ENCODE measurements at places on chromosomes 1 and 21. TPM values are rescaled to one million over a fixed set of nuclear protein-coding genes. Genes with fewer than 3 reads are reported as not detected.

- H3K4me3 ChIP-seq = no peak overlapping the region
- H3K27ac ChIP-seq = peak overlapping the region; percentile 48
- H3K4me1 ChIP-seq = peaks cover 51% of the 10 kb centered on the region
Measured at GRCh38 chr1:85325920-85326319, 49.5 kb upstream of the BCL10 start.

- no peaks in the 10 kb centered on the region for H3K27me3 ChIP-seq
- no peaks in the 10 kb centered on the region for H3K4me1 ChIP-seq
- no peaks in the 10 kb centered on the region for H3K36me3 ChIP-seq
- peak within 1 kb of the TSS; percentile 84 for H3K27ac ChIP-seq
Measured at GRCh38 chr21:33479679-33480480, at the start of gene TMEM50B. Gene TMEM50B (minus strand): TSS chr21:33479974. CDS start chr21:33468885, 11,089 bp downstream.

GRCh38 chr1:239550178-239550577 lies 163.8 kb downstream of the CHRM3 start:
- no peaks in the 10 kb centered on the region for H3K4me1 ChIP-seq
- DNase-seq = no peak

DNA sequence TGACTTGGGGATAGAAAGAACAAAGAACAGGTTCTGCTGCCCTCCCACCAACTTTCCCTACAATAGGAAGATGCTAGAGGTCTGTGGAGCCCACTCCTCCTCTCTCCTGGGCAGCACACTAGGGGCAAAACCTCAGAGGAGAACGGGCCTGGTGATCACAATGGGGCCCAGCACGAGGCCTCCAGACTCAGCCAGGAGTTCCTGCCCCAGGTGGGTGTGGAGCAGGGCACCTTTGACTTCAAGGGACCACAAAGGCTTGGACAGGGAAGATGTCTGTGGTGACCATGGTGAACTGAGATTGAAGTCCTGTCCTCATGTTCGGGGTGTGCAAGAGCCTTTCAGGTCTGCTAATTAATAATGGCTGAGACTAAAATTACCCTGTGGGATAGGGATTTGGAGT lies 88.8 kb downstream of the LAMC2 start:
- H3K27ac ChIP-seq = no peak overlapping the region
- H3K36me3 ChIP-seq = no peaks in the 10 kb centered on the region
- no peak for DNase-seq
- H3K4me3 ChIP-seq = no peak overlapping the region
- H3K27me3 ChIP-seq = no peaks in the 10 kb centered on the region

DNA sequence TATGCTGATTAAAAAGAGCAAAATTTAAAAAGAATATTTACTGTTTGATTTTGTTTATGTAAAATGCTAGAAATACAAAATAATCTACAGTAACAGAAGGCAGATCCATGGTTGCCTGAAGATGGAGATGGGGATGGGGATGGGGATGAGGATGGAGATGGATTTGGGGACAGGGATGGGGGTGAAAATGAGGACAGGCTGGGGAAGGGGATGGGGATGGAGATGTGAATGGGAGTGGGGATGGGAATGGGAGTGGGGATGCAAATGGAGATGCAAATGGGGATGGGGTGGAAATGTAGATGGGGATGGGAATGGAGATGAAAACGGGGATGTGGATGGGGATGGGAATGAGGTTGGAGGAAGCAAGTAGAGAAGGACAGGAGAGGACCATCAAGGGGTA lies 252.2 kb downstream of the PLPP3 start:
- no peaks in the 10 kb centered on the region for H3K36me3 ChIP-seq
- H3K4me3 ChIP-seq = no peak overlapping the region
- H3K4me1 ChIP-seq = no peaks in the 10 kb centered on the region
- no peaks in the 10 kb centered on the region for H3K27me3 ChIP-seq

DNA sequence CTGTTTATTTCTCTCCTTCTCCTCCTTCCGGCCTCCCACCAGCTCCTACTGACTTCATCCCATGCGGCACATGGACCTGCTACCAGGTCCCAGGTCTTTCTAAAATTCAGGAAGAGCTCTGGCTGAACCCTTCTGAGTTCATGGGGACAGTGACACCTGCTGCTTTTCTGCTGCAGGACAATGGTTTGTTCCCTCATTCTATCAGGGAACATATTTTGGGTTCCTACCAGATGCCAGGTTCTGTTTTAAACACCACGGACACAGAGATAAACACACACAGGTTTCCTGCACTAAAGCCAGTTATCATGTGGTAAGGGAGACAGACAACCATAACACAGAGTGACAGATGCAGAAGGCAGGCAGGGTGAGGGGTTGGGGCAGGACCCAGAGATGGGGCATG lies 114.0 kb upstream of the RAB4A start:
- H3K4me3 ChIP-seq = no peak overlapping the region
- peak; percentile 0 for DNase-seq
- no peak overlapping the region for H3K27ac ChIP-seq

DNA sequence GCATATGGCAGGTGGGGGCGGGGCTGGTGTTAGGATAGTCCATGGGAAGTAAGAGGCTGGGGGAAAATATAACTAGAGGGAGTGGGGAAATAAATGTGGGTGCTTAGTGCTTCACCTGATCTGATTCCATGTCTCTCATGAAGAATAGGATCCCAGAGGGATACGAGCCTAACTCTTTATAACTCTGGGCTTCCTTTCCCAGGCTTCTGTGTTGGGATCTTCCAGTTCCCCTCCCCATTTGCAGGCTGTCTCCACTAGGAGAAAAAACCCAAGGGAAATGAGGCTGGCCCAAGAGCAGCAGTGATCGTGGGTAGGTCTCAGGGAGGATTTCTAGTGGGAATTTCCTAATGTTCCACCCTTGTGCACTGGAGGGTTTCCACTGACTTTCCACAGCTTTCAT lies 1.6 kb downstream of the KCNJ9 start:
- no peaks in the 10 kb centered on the region for H3K4me1 ChIP-seq
- H3K27ac ChIP-seq = no peak overlapping the region
- H3K36me3 ChIP-seq = no peaks in the 10 kb centered on the region
- peaks cover 33% of the 10 kb centered on the region for H3K27me3 ChIP-seq
- H3K4me3 ChIP-seq = no peak overlapping the region

GRCh38 chr1:154157520-154158306 lies 2.8 kb upstream of the NUP210L start:
- no peak for DNase-seq
- H3K36me3 ChIP-seq = peaks cover 27% of the 10 kb centered on the region
- peak overlapping the region; percentile 41 for H3K27ac ChIP-seq
- H3K4me1 ChIP-seq = peaks cover 21% of the 10 kb centered on the region

GRCh38 chr1:224544346-224545110 lies 71.6 kb upstream of the CNIH3 start:
- no peak overlapping the region for H3K27ac ChIP-seq
- no peaks in the 10 kb centered on the region for H3K36me3 ChIP-seq
- H3K4me3 ChIP-seq = no peak overlapping the region
- no peaks in the 10 kb centered on the region for H3K27me3 ChIP-seq

DNA sequence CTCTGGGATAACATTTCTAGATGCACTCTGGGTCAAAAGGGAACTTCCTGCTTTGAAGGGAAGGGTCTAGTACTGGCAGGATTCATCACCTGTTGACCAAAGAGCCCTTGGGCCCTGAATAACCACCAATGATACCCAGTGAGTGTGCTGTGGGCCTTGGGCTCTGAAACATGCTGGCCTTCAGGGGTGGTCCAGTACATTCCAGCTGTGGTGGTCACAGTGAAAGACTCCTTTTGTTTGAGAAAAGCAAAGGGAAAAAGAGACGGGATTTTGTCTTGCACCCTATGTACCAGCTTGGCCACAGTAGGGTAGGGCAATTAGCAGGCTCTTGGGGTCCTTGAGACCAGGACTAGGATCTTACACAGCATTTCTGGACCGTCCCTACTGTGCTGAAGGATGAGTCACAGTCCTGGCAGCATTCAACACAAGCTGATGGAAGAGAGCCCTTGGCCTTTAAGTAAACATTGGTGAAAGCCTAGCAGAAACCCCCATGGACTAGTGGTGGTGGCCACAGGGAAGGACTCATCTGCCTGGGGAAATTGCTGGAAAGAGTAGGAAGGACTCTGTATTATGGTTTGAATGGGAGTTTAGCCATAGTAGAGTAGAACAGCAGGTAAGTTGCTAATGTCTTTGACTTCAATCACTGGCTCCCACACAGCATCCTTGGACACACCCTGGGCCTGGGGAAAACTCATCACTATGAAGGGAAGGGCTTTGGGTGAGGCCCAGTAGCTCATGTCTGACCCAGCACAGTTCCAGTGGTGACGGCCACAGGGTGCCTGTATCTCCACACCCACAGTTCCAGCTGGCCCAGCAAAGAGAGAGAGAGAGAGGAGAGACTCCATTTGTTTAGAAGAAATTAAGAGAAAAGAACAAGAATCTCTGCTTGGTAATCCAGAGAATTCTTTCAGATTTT lies 87.5 kb downstream of the COL24A1 start:
- peaks cover 5% of the 10 kb centered on the region for H3K27me3 ChIP-seq
- H3K4me3 ChIP-seq = no peak overlapping the region
- H3K36me3 ChIP-seq = no peaks in the 10 kb centered on the region
- no peak for DNase-seq

- peaks cover 6% of the 10 kb centered on the region for H3K4me1 ChIP-seq
- H3K4me3 ChIP-seq = no peak overlapping the region
- peaks cover 25% of the 10 kb centered on the region for H3K36me3 ChIP-seq
- no peak for DNase-seq
Measured at GRCh38 chr1:161172776-161173376, 4.4 kb downstream of the B4GALT3 start.

DNA sequence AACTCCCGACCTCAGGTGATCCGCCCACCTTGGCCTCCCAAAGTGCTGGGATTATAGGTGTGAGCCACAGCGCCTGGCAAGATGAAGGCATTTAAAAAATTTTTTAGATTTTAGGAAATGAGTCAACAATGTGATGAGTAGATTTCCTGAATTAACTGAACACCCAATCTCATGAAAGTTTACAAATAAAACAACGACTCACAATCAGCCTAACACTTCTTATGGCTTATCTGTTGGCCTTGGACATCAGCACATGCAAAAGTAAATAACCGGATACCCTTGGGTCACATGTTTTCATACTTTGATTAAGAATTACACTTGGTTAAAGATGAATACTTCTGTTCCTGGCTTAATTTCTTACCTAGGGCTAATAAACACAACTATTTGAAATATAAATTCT lies 3.0 kb downstream of the GNG12 start:
- H3K4me1 ChIP-seq = peaks cover 18% of the 10 kb centered on the region
- no peaks in the 10 kb centered on the region for H3K27me3 ChIP-seq
- peak overlapping the region; percentile 92 for H3K27ac ChIP-seq
- H3K36me3 ChIP-seq = peaks cover 8% of the 10 kb centered on the region
- H3K4me3 ChIP-seq = no peak overlapping the region

GRCh38 chr1:202623075-202623474 lies 87.2 kb downstream of the SYT2 start:
- H3K36me3 ChIP-seq = no peaks in the 10 kb centered on the region
- no peak for DNase-seq
- H3K4me1 ChIP-seq = no peaks in the 10 kb centered on the region
- no peaks in the 10 kb centered on the region for H3K27me3 ChIP-seq
- no peak overlapping the region for H3K4me3 ChIP-seq

DNA sequence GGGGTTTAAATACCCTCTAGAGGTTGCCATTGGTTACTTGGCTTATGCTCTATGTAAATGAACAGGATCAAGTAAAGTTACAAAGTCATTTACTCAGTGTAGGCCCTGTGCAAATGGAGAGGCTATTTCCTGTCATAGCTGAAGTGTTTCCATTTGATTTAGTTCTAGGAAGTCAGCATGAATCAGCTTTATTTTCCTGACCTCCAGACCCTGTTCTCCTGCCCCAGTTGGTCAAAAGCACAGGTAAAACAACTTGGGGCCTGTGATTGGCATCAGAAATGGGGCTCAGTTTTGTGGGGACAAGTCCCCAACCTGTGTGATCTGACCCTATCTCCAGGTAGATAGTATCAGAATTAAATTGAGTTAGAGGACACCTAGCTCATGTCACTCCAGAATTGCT lies 239.9 kb downstream of the HHAT start:
- DNase-seq = no peak
- no peak overlapping the region for H3K4me3 ChIP-seq
- H3K27me3 ChIP-seq = no peaks in the 10 kb centered on the region
- no peaks in the 10 kb centered on the region for H3K36me3 ChIP-seq
- H3K27ac ChIP-seq = no peak overlapping the region

- DNase-seq = no peak
- no peaks in the 10 kb centered on the region for H3K27me3 ChIP-seq
- H3K4me1 ChIP-seq = no peaks in the 10 kb centered on the region
- no peak overlapping the region for H3K27ac ChIP-seq
- H3K36me3 ChIP-seq = no peaks in the 10 kb centered on the region
Measured at GRCh38 chr21:24163539-24163938, 1443.7 kb downstream of the MRPL39 start.

DNA sequence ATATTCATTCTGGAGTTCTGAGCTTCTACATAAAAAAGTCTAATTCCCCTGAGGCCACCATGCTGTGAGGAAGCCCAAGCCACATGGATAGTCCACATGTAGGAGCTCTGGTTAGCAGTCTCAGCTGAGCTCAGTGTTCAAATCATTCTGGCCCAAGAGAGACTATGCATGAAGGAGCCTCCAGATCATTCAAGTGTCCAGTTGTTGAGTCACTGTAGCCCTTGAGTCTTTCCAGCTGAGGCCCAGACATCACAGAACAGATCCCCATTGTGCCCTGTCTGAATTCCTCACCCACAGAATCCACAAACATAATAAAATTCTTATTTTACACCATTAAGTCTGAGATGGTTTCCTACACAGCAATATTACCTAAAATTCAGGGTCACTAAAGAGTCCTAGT lies 107.0 kb upstream of the NGF start:
- no peak overlapping the region for H3K4me3 ChIP-seq
- H3K27me3 ChIP-seq = no peaks in the 10 kb centered on the region
- DNase-seq = no peak
- no peak overlapping the region for H3K27ac ChIP-seq
- H3K36me3 ChIP-seq = no peaks in the 10 kb centered on the region
- H3K4me1 ChIP-seq = no peaks in the 10 kb centered on the region

DNA sequence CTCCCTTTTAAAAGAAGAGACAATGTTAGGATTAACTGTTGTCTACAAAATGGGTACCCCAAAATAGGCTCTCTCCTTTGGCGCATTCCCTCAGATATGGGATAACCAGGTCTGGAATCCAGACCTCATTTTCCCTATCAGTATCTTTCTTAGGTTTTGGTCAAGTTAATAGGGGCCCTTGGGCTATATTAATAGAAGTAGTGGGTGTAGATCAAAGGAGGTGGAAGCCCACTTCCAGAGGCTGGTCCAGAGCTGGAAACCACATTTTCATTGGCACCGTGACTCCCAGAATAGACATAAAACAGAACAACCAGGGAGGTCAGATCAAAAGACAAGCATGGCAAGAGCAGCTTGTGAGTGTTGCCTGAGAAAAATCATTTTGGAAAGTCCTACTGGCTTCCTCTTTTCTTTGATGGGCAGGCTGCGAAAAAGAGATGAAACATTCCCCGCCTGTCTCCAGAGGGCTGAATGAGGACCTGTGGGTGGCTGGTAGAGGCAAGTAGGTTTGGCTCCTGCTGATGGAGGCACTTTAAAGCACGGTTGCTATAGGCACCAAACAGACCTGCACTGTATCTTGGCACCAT lies 25.8 kb upstream of the KIF21B start:
- no peaks in the 10 kb centered on the region for H3K27me3 ChIP-seq
- H3K4me1 ChIP-seq = no peaks in the 10 kb centered on the region
- DNase-seq = no peak
- no peaks in the 10 kb centered on the region for H3K36me3 ChIP-seq
- no peak overlapping the region for H3K27ac ChIP-seq
- H3K4me3 ChIP-seq = no peak overlapping the region

SH2D1B gene
- total RNA-seq = not detected

TDRD5 gene
- total RNA-seq = 2.4 TPM

Measured in Panc1 (cell line).